ENCODE measurements at places on chromosomes 5 and 9.

- no peak for DNase-seq
Measured at GRCh38 chr5:151196556-151197290, 27.2 kb downstream of the CCDC69 start.

DNA sequence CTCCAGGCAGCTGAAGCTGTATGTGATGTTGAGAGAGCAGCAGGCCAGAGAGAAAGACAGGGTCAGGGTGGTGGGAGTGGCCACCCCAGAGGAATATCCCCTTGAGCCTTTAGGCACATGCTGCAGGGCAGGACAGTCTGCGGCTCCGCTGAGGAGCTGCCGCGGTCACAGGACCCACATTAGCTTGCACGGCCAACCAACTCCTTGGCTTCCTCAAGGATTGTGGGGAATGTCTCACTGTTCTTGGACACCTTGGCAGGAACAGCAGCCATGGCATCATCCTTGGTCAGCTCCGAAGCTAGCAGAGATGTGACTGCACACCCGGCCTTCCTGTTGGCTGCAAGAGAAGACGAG lies 27.8 kb downstream of the PCDHGC5 start:
- DNase-seq, result no peak

- no peak for DNase-seq
Measured at GRCh38 chr5:11797132-11797531, 107.1 kb downstream of the CTNND2 start.

- DNase-seq, result no peak
Measured at GRCh38 chr5:14261856-14262611, 118.9 kb downstream of the TRIO start.

- DNase-seq, result no peak
Measured at GRCh38 chr5:103667068-103667467, 104.5 kb upstream of the NUDT12 start.

DNA sequence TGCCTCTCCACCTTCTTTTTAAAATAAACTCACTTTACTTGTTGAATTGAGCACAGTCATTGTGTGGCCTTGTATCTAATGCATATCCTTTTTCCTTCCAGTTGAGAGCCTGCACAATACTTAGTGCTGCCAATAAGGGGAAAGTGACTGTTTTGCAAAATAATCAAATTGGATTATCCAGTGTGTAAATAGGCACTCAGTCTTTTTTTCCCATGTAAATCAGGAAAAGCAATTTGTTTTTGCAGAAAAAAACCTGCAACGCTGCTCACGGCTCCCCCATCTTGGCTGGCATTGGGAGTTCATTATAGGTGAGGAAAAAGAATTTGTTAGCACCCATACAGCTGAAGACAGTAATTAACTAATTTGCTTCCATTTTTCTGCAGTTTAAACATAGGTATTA lies 299.9 kb downstream of the CSNK1G3 start:
- DNase-seq, result no peak

GRCh38 chr9:22146604-22147003 lies 137.5 kb upstream of the CDKN2B start:
- no peak for DNase-seq

- no peak for DNase-seq
Measured at GRCh38 chr5:59575648-59576445, 317.7 kb downstream of the PDE4D start.

GRCh38 chr9:31847963-31848362 lies 536.5 kb upstream of the ACO1 start:
- no peak for DNase-seq

GRCh38 chr9:101635473-101635872 lies 40.7 kb upstream of the PPP3R2 start:
- DNase-seq, result no peak

GRCh38 chr5:61659221-61659696 lies 327.2 kb downstream of the ZSWIM6 start:
- DNase-seq, result no peak

DNA sequence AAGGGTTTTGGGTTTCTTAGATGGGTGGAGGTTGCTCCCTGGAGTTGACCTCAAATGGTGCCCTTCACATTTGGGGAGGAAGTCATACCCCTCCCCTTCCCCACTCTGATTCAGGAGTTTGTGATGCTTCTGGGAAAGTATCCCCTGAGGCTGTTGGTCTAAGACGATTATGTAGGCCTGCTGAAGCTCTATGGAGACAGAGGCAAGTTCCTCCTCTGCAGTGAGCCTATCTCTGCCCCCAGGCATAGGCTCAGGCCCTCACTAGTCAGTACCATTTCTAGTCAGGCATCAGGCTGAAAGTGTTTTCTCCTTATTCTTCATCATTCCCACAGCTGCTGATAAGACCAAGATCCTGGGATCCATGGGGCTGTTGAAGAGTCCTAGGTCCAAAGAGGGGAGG lies 271.6 kb upstream of the NUDT12 start:
- no peak for DNase-seq

- no peak for DNase-seq
Measured at GRCh38 chr9:114178076-114178475, 22.7 kb downstream of the COL27A1 start.

- no peak for DNase-seq
Measured at GRCh38 chr9:114283551-114284111, 39.3 kb upstream of the ORM1 start.

DNA sequence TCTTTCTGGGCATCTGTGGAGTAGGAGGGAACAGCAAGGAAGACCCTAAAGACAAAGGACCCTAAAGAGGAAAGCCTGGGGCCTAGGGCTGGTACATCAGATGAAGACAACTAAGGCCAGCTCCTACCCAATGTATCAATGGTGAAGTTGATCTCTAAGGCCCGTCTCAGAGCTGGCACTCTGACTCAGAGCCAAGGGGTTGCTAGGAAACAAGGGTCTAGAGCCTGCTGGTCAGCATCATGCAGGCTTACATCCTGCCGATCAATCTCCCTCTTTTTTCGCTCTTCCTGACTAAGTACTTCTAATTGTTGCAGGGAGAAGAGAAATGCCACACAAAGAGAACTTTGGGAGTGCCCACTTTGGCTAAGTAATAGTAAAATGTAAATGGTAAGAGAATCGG lies 26.2 kb downstream of the TRIM32 start:
- DNase-seq, result no peak

All from GM04503 (cell line).